ENCODE measurements at places on chromosomes 7 and 10. TPM values are rescaled to one million over a fixed set of nuclear protein-coding genes. Genes with fewer than 3 reads are reported as not detected.

The NOS3 gene
- 6.0 TPM for total RNA-seq

- no peaks in the 10 kb centered on the region for H3K36me3 ChIP-seq
- H3K27ac ChIP-seq = peak overlapping the region; percentile 84
- peak; percentile 7 for DNase-seq
- H3K27me3 ChIP-seq = no peaks in the 10 kb centered on the region
- peaks cover 46% of the 10 kb centered on the region for H3K4me1 ChIP-seq
These were observed 34.6 kb downstream of the MALSU1 start for GRCh38 chr7:23333671-23334246.

The SPDYE2B gene
- not detected for total RNA-seq

GRCh38 chr10:19577807-19578206 lies 238.4 kb upstream of the PLXDC2 start:
- no peaks in the 10 kb centered on the region for H3K4me1 ChIP-seq
- no peaks in the 10 kb centered on the region for H3K36me3 ChIP-seq
- H3K27ac ChIP-seq = no peak overlapping the region
- no peaks in the 10 kb centered on the region for H3K27me3 ChIP-seq
- no peak overlapping the region for H3K4me3 ChIP-seq
- DNase-seq = no peak

- no peaks in the 10 kb centered on the region for H3K4me1 ChIP-seq
- H3K27me3 ChIP-seq = no peaks in the 10 kb centered on the region
- DNase-seq = no peak
- H3K4me3 ChIP-seq = no peak overlapping the region
These were observed 35.1 kb downstream of the GUSB start for GRCh38 chr7:65946904-65947303.

The CAMK2G gene
- 21.2 TPM for total RNA-seq

GRCh38 chr7:80832006-80832405 lies 86.8 kb downstream of the SEMA3C start:
- no peaks in the 10 kb centered on the region for H3K36me3 ChIP-seq
- H3K27me3 ChIP-seq = no peaks in the 10 kb centered on the region
- H3K4me3 ChIP-seq = no peak overlapping the region
- H3K27ac ChIP-seq = no peak overlapping the region
- H3K4me1 ChIP-seq = peaks cover 14% of the 10 kb centered on the region
- no peak for DNase-seq

The DHTKD1 gene
- total RNA-seq = 45.1 TPM

The ABCB8 gene
- 47.7 TPM for total RNA-seq

DNA sequence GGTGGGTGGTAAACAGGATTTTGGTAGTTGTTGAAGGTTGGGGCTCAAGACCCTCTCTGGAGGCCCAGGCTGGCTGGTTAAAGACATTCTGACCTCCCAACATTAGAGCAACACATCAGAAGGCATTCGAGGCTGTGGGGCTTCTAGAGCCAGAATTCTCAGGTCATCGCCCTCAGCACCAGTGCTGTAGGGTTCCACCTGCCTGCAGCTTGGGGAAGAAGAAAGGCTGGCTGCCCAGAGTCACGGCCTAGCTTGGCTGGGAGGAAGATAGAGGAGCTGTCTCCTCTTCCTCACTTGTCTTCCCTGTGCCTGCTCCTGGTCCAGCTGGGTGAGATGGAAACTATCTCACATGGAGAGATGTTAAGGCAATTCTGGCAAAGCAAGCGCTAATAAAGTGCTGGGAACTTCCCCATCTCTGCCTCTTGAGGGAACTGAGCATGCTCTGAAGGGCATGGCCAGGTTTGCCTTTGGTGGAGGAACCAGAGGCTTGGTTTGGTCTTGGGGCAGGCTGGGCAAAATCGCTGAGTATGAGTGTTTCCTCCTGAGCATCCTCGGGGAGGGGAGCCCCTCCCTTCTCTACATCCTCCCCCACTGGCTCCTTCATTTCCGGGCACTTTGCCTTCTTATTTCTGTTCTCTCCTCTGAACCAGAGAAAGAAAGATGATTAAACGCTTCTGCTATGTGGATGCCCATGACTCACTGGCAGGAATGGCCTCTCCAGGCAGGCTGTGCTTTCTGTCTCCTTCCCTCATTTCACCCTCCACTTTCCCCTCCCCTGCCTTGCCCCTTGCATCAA lies 509.0 kb upstream of the PODXL start:
- H3K27ac ChIP-seq = no peak overlapping the region
- H3K27me3 ChIP-seq = no peaks in the 10 kb centered on the region
- no peak overlapping the region for H3K4me3 ChIP-seq
- H3K36me3 ChIP-seq = no peaks in the 10 kb centered on the region
- DNase-seq = peak; percentile 59

DNA sequence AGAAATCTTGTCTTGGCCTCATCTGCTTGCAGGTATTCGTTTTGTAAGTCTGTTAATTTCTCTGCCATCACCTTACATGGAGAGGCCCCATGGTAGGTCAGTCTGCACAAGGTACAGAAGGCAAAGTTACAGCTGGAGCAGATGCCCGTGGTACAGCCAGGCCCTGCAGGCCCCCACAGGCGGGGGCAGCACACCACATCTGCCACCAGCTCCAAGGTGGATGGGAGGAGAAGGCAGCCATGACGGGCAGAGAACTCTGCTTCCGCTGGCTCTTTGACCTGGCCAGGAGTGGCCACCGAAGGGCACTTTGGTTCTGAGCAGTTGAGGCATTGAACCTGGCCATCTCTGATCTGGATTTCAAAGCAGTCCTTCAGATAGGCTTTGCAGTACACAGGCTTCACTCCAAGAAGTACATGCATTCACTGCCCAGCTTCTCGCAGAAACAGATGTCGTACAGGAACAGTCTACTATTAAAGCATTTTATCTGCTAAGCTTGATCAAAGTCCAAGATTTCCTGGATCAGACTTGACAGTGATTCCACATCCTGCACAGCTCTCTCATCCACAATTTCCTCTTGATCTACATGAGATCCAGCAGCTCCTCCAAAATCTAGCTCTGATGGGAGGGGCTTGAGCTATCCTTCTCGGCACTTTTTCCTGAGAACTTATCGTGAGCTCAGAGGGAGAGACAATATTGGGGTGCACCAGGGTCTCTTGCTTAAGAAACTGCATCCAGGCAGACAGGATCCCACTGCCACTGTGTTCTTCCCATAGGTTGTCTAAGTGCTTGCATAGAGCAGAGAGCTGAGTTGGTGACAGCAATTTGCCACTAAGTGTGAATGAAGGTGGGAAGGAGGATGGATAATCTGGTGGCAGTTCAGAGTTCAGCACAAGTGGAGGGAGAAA lies 120.7 kb downstream of the TRRAP start:
- no peaks in the 10 kb centered on the region for H3K27me3 ChIP-seq
- H3K27ac ChIP-seq = no peak overlapping the region

DNA sequence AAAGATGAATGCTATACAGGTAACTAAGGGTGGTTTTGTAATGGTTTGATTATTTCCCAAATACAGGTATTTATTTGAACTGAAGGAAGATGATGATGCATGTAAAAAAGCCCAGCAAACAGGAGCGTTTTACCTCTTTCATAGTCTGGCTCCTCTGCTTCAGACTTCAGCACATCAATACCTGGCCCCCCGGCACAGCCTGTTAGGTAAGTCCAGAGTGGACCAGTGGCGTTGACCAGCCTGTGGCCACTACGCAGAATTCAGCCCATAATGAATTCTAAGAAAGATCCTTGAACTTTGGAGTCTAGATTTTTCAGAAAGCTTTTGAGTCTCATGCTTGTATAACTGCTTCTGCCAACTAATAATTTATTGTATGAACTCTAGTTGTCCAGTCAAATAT lies 9.7 kb downstream of the NUDT13 start:
- H3K27me3 ChIP-seq = no peaks in the 10 kb centered on the region
- H3K4me1 ChIP-seq = no peaks in the 10 kb centered on the region
- H3K27ac ChIP-seq = no peak overlapping the region
- no peak overlapping the region for H3K4me3 ChIP-seq

The KLF14 gene
- total RNA-seq = not detected

DNA sequence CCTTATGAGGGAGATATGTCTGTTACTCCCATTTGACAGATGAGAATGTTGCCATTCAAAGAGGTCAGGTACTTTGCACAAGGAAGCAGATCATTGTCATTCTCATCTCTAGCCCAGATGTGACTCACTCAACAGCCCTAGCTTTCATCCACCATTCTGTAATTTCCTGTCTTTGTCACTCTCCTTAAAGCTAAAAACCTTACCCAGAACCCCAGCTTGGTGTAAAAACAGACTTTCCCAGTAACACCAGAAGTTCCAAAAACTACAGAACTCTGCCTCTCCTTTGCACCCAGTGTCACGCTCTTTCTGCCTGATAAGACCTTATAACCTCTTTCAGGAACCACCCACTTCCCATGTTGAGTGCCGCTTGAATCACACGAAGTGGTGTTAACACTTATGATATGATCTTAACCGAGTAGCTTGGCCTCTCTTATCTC lies 89.1 kb upstream of the SP4 start:
- H3K27ac ChIP-seq = no peak overlapping the region
- H3K4me3 ChIP-seq = no peak overlapping the region
- DNase-seq = no peak
- H3K4me1 ChIP-seq = no peaks in the 10 kb centered on the region
- H3K27me3 ChIP-seq = no peaks in the 10 kb centered on the region

- no peaks in the 10 kb centered on the region for H3K27me3 ChIP-seq
- peak; percentile 69 for DNase-seq
- H3K36me3 ChIP-seq = no peaks in the 10 kb centered on the region
These were observed 561 bp downstream of the PLEKHA1 start for GRCh38 chr10:122374859-122375678.

- no peaks in the 10 kb centered on the region for H3K4me1 ChIP-seq
- H3K27me3 ChIP-seq = no peaks in the 10 kb centered on the region
- H3K36me3 ChIP-seq = no peaks in the 10 kb centered on the region
- DNase-seq = no peak
These were observed 190.4 kb downstream of the PTPRN2 start for GRCh38 chr7:158396982-158397862.

DNA sequence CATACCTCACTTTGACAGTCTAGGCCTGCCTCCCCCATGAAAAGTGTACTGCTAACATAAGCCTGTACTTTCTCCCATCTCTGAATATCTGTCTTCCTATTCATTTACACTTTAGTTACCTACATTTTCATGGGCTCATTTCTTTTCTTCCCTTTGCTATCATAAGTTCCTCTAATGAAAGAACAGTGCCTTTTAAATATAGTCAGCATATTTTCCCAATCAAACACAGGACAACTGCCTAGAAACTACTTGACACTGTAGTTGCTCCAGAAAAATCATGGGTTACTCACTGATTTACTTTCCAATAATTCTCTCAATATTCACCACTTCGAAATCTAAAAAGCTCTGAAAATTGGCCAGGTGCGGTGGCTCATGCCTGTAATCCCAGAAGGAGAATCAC lies 2.8 kb upstream of the TAX1BP1 start:
- H3K27me3 ChIP-seq = no peaks in the 10 kb centered on the region
- H3K36me3 ChIP-seq = no peaks in the 10 kb centered on the region
- no peak for DNase-seq
- no peak overlapping the region for H3K27ac ChIP-seq

The CHRM2 gene
- not detected for total RNA-seq
